CD4-positive, alpha-beta T cell treated with Interleukin-15 for 1 hour (primary cell): ENCODE measurements at places on chromosomes 1 and 21.

- DNase-seq, result no peak
Observed at GRCh38 chr1:65971547-65971946, 178.9 kb downstream of the PDE4B start.

- no peak for DNase-seq
Observed at GRCh38 chr1:205256951-205257625, 29.3 kb downstream of the TMCC2 start.

- DNase-seq, result no peak
Observed at GRCh38 chr1:167621780-167622313, 8.2 kb upstream of the RCSD1 start.

- DNase-seq, result no peak
Observed at GRCh38 chr1:9929431-9930385, 13.5 kb downstream of the LZIC start.

- no peak for DNase-seq
Observed at GRCh38 chr1:215028954-215029353, 53.6 kb upstream of the KCNK2 start.
